ENCODE measurements at places on chromosomes 5 and 9.

GRCh38 chr9:93621922-93622321 lies 45.5 kb downstream of the PHF2 start:
- DNase-seq = no peak

GRCh38 chr9:93020771-93021670 lies 37.5 kb upstream of the SUSD3 start:
- no peak for DNase-seq

- no peak for DNase-seq
Observed at GRCh38 chr5:469752-470483, 26.9 kb downstream of the EXOC3 start.

DNA sequence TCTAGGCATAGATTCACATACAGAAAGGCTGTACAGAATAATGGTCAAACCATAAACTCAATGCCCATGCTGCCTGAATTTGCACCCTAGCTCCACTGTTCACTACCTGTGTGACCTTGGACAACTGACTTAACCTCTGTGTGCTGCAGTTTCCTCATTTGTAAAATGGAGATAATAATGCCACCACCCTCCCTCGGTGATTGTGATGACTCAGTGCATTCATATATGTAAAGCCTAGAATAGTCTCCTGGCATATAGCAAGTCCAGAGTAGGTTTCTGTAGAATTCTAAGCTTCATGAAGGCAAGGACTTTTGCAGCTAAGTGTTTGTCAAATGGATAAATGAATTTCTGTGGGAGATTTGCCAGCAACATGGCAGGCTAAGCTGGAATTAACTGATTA lies 297.8 kb upstream of the NR4A3 start:
- DNase-seq = no peak

DNA sequence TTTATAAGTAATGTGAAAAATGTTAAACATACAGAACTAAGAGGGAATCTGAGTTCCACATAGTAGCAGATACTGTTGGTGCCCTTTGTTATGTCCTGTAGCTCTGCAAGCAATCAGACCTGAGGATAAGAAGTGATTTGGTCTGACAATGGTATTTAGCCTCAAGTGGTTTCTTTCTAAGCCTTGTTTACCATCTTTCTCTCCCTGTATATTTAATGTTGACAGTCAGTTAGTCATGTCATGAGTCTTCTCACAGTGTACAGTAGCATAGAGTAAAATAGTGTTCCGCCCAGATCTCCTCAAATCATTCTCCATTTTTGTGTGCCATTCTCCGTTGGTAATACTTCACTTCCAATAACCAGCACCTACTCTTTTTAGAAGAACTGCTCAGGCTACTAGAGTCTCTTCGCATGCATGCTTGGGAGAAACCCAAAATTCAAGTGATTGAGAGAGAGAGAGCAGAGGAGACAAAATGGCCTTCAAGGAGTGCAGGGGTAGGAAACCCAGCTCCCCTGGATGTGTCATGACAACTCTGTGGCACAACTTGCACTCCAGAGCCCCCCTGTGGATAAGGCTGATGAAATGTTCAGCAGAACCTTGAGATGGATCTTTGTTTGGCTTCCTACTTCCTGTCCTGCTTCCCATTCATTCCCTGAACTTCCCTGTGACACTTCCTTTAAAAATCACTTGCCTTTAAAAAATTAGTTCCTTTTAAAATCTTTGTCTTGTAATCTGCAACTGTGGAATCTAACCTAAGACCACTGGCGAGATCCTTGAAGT lies 129.2 kb upstream of the FST start:
- no peak for DNase-seq

DNA sequence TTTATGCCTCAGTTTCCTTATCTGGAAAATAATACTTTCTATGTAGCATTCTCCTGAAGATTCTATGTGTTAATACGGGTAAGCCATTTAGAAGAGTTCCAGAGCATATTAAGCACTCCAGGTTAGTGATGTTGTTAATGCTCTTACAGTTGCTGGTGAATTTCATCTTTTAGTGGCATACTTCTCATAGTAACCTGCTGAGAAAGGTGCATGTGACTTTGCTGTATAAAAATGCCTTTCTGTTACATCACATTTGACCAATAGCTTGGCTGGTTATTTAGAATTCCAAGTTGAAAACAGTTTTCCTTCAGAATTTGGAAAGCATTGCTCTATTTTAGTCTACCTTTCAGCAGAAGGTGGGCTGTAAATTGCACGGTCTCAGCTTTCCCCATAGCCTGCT lies 27.2 kb downstream of the GCNT1 start:
- no peak for DNase-seq

- DNase-seq = no peak
Observed at GRCh38 chr9:33524306-33524947, 376 bp downstream of the ANKRD18B start.

DNA sequence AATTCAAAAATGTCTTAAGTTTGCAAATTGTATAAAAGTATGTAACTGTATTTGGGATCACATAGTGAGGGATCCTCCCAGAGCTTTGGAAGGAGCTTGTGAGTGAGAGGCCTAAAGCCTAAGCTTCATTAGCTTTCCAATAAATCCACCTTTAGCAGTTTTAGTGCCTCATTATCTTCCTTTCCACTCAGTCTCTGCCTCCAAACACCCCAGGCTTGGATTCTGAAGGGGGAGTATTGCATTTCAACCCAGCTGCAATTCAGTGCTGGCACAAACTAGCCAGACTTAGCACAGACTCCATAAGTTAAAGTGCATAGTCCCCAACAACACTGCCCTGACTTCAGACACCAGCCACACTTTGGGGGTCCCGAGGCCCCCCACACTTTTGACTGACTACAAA lies 113.5 kb downstream of the SMARCA2 start:
- no peak for DNase-seq
